Activated gamma-delta T cell treated with Interleukin-2 at 50 U/mL for 16 hours (primary cell): ENCODE measurements at places on chromosomes 13 and 19.

DNA sequence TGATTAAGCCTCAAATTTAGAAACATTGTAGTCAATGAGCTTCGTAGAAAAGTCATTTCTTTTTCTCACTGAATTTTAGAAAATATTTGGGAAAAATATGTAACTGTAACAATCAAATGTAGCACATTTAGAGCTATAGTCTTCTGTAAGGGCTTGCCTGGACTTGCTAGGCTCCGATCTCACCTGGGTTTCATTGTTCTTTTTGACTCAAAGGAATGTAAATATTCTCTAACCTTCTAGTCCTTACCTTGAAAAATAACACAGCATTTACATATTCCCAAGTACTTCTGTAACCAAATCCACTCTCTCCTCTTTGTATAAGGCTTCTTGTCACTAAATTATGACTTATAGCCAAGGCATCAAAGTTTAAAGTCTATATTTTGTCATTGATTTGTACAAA lies 2.9 kb upstream of the UFM1 start:
- no peak for DNase-seq

GRCh38 chr13:94683409-94683808 lies 28.9 kb downstream of the SOX21 start:
- DNase-seq = no peak

DNA sequence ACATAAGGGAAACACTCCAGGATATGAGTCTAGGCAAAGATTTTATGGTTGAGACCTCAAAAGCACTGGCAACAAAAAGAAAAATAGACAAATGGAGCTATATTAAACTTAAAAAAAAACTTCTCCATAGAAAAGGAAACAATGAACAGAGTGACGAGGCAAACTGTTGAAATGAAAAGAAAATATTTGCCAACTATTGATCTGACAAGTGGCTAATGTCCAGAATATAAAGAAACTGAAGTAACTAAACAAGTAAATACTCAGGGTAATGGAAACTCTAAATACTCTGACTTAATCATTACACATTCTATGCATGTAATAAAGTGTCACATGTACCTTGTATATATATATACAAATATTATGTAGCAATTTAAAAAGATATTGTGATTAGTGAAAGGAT lies 562.5 kb downstream of the GPC5 start:
- no peak for DNase-seq

- DNase-seq = no peak
These were observed 102.2 kb upstream of the IPO5 start for GRCh38 chr13:97851269-97851668.
